Activated naive CD8-positive, alpha-beta T cell treated with anti-CD3 and anti-CD28 coated beads, Interleukin-2, amount 10 ng/mL, durations not matched to agents 7 days and 5 days (primary cell): ENCODE measurements at places on chromosomes 6 and 20. TPM values are rescaled to one million over a fixed set of nuclear protein-coding genes. Genes with fewer than 3 reads are reported as not detected.

TSPO2 gene
- total RNA-seq = not detected

TAGAP gene
- 106 TPM for total RNA-seq

WFDC13 gene
- total RNA-seq = not detected

HACE1 gene
- total RNA-seq = 20.5 TPM

MRPL14 gene
- total RNA-seq = 44.1 TPM

KIZ gene
- 36.6 TPM for total RNA-seq

NEDD9 gene
- total RNA-seq = 72.2 TPM

BCKDHB gene
- total RNA-seq = 18.8 TPM

SAMD5 gene
- total RNA-seq = not detected

BEND3 gene
- total RNA-seq = 2.4 TPM

GRCh38 chr6:135323202-135323668, 142.1 kb downstream of the MYB start:
- peaks cover 25% of the 10 kb centered on the region for H3K4me1 ChIP-seq
- peak overlapping the region; percentile 74 for H3K27ac ChIP-seq
- no peak for DNase-seq
- peak overlapping the region; percentile 66 for H3K4me3 ChIP-seq

DNA sequence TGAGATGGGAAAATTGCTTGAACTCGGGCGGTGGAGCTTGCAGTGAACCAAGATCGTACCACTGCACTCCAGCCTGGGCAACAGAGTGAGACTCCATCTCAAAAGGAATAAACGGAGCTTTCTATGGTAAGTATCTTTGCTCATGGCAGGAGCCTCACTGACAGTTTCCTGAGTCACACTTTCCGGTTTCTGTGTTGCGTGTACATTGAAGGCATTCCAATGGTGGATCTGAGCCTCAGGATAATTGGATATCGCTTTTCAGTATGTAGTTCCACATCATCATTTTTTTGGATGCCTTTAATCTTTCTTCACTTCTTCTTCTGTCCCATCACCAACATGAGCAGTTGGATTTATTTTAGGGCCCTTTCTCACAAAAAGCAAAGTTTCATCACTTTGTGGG, 28.6 kb upstream of the GTSF1L start:
- H3K27me3 ChIP-seq = no peaks in the 10 kb centered on the region
- DNase-seq = no peak
- H3K4me3 ChIP-seq = no peak overlapping the region

DNA sequence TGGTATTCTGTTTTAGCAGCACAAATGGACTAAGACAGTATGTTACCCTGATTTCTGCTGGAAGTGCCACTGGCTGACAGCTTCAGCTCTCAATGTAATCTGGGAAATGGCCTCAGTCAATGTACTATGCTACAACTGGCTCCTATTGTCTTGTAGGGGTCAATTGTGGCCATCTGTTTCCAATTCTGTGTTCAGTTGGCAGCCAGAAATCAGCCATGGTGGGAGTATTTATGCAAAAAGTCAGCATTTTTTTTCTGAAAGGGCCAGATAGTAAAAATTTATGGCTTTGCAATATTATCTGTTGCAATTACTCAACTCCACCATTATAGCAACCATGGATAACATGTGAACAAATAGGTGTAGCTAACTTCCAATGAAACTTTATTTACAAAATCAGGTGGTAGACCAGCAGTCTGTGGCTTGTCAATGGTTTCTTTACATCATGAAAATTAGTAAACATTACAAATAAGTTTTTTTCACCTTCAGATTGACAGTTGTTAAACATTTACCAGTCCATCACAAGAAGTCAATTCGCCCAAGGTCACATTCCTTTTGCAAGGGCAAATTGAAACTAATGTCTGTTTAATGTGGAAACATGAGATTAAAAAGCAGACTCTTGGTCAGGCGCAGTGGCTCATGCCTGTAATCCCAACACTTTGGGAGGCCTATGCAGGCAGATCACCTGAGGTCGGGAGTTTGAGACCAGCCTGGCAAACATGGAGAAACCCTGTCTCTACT, 58.3 kb upstream of the TSHZ2 start:
- no peaks in the 10 kb centered on the region for H3K36me3 ChIP-seq
- no peak for DNase-seq
- no peaks in the 10 kb centered on the region for H3K27me3 ChIP-seq
- H3K27ac ChIP-seq = no peak overlapping the region
- peaks cover 1% of the 10 kb centered on the region for H3K4me1 ChIP-seq
- no peak overlapping the region for H3K4me3 ChIP-seq

- peaks cover 2% of the 10 kb centered on the region for H3K36me3 ChIP-seq
- no peak overlapping the region for H3K4me3 ChIP-seq
- no peak overlapping the region for H3K27ac ChIP-seq
- no peaks in the 10 kb centered on the region for H3K4me1 ChIP-seq
These were observed 4.6 kb upstream of the DSTN start for GRCh38 chr20:17565169-17565845.

GRCh38 chr6:66771626-66772025, 1064.6 kb upstream of the EYS start:
- no peak for DNase-seq
- H3K27ac ChIP-seq = no peak overlapping the region
- H3K4me1 ChIP-seq = no peaks in the 10 kb centered on the region
- no peak overlapping the region for H3K4me3 ChIP-seq
- H3K36me3 ChIP-seq = no peaks in the 10 kb centered on the region
- no peaks in the 10 kb centered on the region for H3K27me3 ChIP-seq

- H3K27me3 ChIP-seq = peaks cover 56% of the 10 kb centered on the region
- H3K27ac ChIP-seq = peak overlapping the region; percentile 31
- DNase-seq = no peak
- H3K36me3 ChIP-seq = no peaks in the 10 kb centered on the region
- peak overlapping the region; percentile 92 for H3K4me3 ChIP-seq
These were observed 631 bp downstream of the ULBP2 start for GRCh38 chr6:149942461-149942829.

GRCh38 chr6:45780523-45780922, 235.1 kb downstream of the CLIC5 start:
- peaks cover 8% of the 10 kb centered on the region for H3K27me3 ChIP-seq
- no peak overlapping the region for H3K4me3 ChIP-seq

GRCh38 chr6:32941214-32941768, 463 bp upstream of the HLA-DMB start:
- peak; percentile 53 for DNase-seq
- H3K27ac ChIP-seq = peak overlapping the region; percentile 95
- H3K36me3 ChIP-seq = peaks cover 16% of the 10 kb centered on the region
- peak overlapping the region; percentile 90 for H3K4me3 ChIP-seq

DNA sequence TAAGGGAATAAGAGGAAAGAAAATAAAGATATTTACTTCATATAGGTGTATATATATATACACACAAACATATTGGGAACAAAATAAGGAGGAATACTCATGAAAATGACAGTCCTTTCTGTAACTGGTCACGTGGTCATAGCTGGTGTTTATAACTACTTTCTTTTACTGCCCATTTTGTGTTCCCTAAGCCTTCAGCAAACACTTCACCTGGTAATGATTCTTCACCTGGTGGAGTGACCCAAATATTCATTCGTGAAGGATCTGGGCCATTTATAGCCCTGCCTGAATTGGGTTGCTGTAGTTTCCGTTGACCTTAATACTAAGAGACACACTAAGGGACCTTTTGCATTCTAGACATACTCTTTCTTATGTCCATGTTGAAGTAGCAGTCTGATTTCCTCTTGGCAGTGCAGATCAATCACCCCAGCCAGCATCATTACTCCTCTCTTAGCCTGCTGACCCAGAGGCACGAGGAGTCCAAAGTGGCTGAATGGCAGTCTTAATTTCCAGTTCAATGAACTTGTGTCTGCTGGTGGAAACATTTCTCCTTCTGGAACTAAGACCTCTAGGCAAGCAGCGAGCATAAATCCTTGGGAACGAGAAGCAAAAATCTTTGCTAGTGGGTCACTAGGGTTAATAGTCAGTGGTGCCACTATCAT, 39.9 kb upstream of the IYD start:
- no peak overlapping the region for H3K27ac ChIP-seq
- no peaks in the 10 kb centered on the region for H3K4me1 ChIP-seq
- no peak overlapping the region for H3K4me3 ChIP-seq

- no peaks in the 10 kb centered on the region for H3K4me1 ChIP-seq
- H3K36me3 ChIP-seq = no peaks in the 10 kb centered on the region
- H3K27me3 ChIP-seq = peaks cover 3% of the 10 kb centered on the region
These were observed 74.1 kb downstream of the TTLL2 start for GRCh38 chr6:167399051-167399387.

- H3K36me3 ChIP-seq = no peaks in the 10 kb centered on the region
- no peak overlapping the region for H3K27ac ChIP-seq
- H3K4me3 ChIP-seq = no peak overlapping the region
- H3K27me3 ChIP-seq = no peaks in the 10 kb centered on the region
- H3K4me1 ChIP-seq = no peaks in the 10 kb centered on the region
These were observed 106.5 kb downstream of the SMLR1 start for GRCh38 chr6:130933712-130934200.

GRCh38 chr6:128363020-128363813, 157.2 kb downstream of the PTPRK start:
- no peak overlapping the region for H3K27ac ChIP-seq
- DNase-seq = no peak
- no peaks in the 10 kb centered on the region for H3K36me3 ChIP-seq
- no peak overlapping the region for H3K4me3 ChIP-seq
- no peaks in the 10 kb centered on the region for H3K4me1 ChIP-seq

DNA sequence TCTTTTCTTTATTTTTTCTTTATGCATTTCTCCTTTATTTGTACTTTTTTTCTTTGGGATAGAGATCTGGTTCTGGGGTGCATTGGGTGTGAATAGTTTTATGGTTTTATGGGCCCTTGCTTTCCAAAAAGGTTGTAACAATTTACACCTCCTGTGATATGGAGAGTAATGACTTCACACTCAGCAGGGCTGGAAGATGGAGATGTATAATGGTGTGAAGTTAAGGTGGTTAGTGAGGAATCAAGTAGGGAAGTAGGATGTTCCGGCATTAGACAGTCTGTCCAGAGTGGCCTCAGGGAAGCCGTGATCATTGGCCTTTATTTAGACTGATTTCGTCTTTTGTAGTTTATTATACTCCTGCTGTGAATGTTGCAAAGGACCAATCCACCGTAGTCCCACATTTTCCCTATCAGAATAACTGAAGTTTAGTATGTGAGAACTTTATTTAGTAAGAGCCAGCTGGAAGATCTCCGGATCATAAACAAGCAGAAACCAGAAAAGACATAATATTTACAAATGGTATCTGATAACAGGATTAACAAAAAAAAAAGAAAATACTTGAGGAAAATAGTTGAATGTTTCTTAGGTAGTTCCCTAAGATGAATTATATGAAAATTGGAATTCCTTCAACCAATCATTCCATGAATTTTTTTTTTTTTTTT, 255.5 kb downstream of the TBC1D7 start:
- peaks cover 15% of the 10 kb centered on the region for H3K27me3 ChIP-seq
- peaks cover 2% of the 10 kb centered on the region for H3K4me1 ChIP-seq
- no peak overlapping the region for H3K27ac ChIP-seq
- no peak overlapping the region for H3K4me3 ChIP-seq

DNA sequence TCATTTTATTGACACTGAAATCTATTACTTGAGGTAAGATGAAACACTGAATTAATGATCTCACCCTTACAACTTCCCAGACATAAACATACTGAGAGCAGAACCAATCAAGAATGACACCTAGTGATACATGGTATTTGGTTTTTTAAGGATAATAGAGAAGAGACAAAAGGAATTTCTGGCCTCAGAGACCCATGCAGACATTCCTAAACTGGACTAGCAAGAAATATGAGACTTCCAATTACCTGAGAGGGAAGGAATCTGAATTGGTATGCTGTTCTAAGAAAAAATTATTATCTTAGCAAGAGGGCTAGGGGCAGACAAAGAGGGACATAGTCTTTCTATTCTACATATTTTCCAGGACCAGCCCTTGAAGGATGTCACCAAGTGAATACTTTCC, 141.1 kb downstream of the BMP5 start:
- no peaks in the 10 kb centered on the region for H3K4me1 ChIP-seq
- no peak overlapping the region for H3K27ac ChIP-seq
- no peak for DNase-seq
- no peaks in the 10 kb centered on the region for H3K36me3 ChIP-seq
- H3K4me3 ChIP-seq = no peak overlapping the region

- peak overlapping the region; percentile 28 for H3K27ac ChIP-seq
- peaks cover 2% of the 10 kb centered on the region for H3K36me3 ChIP-seq
- H3K4me3 ChIP-seq = peak overlapping the region; percentile 72
- H3K27me3 ChIP-seq = peaks cover 9% of the 10 kb centered on the region
- peak; percentile 70 for DNase-seq
These were observed 655 bp downstream of the FAM184A start for GRCh38 chr6:119077643-119078375.

- peaks cover 9% of the 10 kb centered on the region for H3K4me1 ChIP-seq
- no peak overlapping the region for H3K4me3 ChIP-seq
- no peak for DNase-seq
- peaks cover 4% of the 10 kb centered on the region for H3K36me3 ChIP-seq
These were observed 174.3 kb upstream of the TNFAIP3 start for GRCh38 chr6:137692806-137693205.

- no peaks in the 10 kb centered on the region for H3K27me3 ChIP-seq
- H3K36me3 ChIP-seq = no peaks in the 10 kb centered on the region
- DNase-seq = no peak
These were observed 191.7 kb upstream of the LAMP5 start for GRCh38 chr20:9322661-9323060.
